ENCODE measurements at places on chromosomes 2 and 18. TPM values are rescaled to one million over a fixed set of nuclear protein-coding genes. Genes with fewer than 3 reads are reported as not detected.

Gene SPRED2
- 9.5 TPM for total RNA-seq

Gene NTSR2
- total RNA-seq, result not detected

Gene NT5DC4
- total RNA-seq, result not detected

Gene SPAG16
- total RNA-seq, result 56.1 TPM

Gene C2orf15
- total RNA-seq, result not detected

Gene ABCA12
- not detected for total RNA-seq

Gene LYPD6
- 5.2 TPM for total RNA-seq

Gene RAB31
- total RNA-seq, result 48.6 TPM

Gene ERMN
- not detected for total RNA-seq

Measured in fibroblast of villous mesenchyme (primary cell).